ENCODE measurements at places on chromosomes 3 and 15.

GRCh38 chr15:68732451-68732850 is 88.2 kb downstream of the ANP32A start:
- no peak for DNase-seq

GRCh38 chr3:134057006-134057653 is 27.4 kb upstream of the SLCO2A1 start:
- no peak for DNase-seq

DNA sequence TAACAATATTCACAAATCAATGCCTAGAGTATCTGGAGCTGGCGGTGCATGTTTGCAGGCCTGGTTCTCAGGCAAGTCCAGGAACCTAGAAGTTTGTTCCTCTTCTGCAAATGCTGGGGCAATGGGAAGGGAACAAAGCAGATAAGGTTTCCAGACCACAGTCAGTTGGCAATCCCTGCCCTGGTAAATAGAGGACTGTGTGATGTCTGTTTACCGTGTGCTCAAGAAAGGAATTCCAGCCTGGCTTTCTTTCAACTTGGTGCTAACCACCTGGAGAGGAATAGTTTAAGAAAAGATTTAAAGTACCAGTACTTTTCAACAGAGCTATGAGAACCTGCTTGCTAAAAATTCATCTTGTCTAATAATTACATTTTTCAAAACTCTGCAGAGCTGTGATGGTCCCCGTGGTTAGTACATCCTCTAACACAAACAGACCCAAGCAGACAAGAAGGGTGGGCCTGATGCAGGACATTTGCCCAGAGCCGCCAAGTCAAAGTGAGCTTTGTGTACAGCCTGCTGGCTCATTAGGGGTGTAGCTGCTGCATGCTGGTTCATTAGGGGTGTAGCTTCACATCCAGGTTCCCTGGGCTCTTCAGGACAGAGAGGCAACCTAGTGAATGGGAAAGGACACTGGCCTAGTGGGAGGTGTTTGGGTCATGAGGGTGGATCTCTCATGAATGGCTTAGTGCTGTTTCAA is 220.5 kb downstream of the SQOR start:
- no peak for DNase-seq

DNA sequence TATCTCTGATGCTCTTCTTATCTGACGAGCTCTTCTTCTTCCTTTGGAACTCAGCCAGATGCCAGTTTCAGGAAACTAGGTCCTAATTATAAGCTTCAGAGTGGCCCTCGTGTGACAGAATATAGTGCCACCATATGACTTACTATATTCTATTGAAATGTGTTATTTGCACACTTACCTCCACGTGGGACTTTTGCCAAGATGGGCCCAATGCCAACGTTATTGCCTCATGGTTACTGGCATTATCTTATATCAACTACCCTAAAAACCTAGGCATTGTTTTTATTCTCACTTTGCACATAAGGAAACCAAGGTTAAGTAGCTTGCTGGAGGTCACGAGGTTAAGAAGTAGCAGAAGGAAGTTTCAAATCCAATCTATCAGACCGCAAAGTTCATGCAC is 71.3 kb upstream of the SLCO3A1 start:
- no peak for DNase-seq

DNA sequence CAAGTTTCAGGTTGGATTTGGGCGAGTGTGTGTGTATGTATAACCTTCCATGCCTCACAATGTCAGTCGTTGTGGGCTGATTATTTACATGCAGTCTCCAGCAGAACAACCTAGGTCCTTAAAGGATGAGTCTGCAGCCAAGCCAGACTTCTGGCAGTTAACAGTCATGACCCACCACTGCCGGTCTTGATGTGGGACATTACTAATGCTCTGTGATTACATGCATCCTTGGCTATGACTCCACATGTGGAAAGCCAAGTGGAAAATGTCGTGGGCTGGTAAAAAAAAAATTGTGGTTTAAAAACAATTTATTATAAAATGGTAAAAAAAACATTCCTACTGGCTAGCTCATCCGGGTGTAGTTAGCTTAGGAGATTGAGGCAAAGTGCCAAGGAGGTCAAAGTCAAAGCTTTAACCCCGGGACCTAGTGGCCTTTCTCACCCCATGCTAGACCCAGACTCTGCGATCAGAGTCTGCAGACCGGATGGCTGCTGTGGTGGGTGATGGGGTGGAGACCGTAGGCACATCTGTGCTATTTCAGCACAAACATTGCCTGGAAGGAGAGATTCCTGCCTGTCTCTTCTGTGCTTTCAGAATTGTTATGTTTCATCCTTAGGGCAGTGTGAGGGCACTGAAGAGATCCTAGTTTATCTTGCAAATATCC is 6.8 kb downstream of the RARRES1 start:
- no peak for DNase-seq

GRCh38 chr3:127985655-127986225 is 66.5 kb upstream of the SEC61A1 start:
- DNase-seq, result no peak

DNA sequence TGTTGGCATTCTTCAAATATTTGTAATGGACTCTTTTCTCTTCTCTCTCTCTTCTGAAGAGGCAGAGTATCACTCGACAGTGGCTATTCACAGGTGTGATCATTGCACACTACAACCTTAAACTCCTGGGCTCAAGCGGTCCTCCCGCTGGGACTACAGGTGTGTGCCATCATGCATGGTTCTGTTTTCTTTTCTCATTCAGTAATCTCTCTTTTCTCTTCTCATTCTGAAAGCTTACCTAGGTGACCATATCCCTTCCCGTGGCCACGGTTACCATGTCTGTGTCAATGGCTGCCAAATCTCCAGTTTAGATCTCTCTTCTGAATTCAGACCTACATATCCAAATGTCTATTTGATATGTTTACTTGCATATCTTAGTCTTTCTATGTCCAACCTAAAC is 96.3 kb downstream of the SOX2 start:
- no peak for DNase-seq

DNA sequence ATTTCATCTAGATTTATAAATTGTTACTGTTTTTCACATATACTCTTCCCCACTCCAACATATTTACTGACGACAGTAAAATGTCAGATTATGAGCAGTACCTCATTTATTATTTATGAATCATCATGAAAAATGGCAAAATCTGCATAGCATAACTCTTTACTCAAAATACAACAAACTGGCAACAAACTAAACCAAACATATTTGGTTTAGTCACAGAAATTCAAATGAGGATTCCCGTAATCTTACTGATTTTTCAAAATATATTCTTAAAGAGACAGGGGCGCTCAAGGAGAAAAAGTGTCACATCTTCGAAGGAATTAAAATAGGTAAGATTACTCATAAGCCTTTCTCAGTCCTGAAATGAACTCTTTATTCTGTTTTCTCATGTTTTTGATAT is 3.0 kb upstream of the GPR87 start:
- DNase-seq, result no peak

GRCh38 chr3:43053291-43053690 is 52.6 kb downstream of the POMGNT2 start:
- no peak for DNase-seq

GRCh38 chr15:23436421-23436820 is 10.6 kb downstream of the GOLGA6L2 start:
- DNase-seq, result no peak

- DNase-seq, result no peak
Observed at GRCh38 chr3:136937175-136937574, 20.6 kb upstream of the IL20RB start.

DNA sequence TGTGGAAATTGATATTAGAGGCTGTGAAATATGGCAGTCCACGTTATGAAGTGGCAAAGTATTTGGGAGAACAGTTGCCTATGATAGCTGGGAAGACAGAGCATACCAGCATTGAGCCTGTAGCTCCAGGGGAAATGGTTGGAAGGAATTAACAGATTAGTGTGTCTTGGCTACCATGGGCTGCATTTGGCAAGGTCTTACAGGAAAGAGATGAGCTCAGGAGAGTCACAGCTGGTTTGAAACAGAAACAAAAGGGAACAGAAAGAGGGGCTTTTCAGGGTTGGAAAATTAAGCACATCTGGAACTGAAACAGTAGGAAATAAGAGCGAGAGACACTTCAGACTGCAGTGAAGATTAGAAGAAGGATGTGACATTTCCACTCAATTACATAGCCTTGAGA is 141.7 kb downstream of the FBLN2 start:
- no peak for DNase-seq

- DNase-seq, result no peak
Observed at GRCh38 chr15:57784081-57784511, 77.6 kb downstream of the POLR2M start.

GRCh38 chr15:73386886-73387506 is 18.2 kb upstream of the HCN4 start:
- DNase-seq, result no peak

DNA sequence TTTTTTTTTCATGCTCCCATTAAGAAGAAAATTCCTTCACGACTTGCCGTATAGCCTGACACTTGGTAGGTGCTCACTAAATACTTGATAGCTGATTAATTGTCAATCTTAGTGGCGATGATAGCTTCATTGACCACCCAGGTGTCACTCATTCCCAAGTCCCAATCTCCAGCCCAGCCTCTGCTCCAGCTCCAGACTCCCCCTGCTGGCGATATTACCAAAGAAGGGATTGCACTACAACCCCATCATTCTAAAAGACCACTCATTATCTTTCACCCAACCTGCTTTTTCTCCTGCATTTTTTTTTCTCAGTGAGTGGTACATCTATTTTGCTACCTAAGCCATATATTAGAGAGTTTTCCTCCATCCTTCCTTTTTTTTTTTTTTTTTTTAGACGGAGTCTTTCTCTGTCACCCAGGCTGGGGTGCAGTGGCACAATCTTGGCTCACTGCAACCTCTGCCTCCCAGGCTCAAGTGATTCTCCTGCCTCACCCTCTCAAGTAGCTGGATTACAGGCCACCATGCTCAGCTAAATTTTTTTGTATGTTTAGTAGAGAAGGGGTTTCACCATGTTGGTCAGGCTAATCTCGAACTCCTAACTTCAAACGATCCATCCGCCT is 19.5 kb upstream of the COMMD2 start:
- peak; percentile 60 for DNase-seq

DNA sequence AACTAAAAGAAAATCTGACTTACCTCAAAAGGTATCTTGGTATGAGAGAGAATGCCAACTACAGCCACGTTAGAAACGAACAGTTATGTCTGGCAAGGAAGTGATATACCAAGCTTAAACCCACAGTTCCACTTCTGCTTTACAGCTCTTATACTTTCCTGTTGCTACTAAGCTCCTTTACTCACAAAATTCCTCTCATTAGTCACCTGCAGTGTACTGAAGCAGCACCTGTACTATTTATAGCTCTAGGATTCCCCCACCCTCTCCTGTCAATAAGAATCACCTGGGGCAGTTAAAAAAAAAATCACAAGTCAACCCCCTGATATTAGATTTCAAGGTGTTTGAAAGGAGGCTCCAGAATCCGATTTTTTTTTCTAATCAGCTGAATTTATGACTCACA is 2.9 kb upstream of the TMEM266 start:
- DNase-seq, result no peak

- DNase-seq, result no peak
Observed at GRCh38 chr15:75606711-75607699, 18.5 kb downstream of the SNUPN start.

GRCh38 chr3:98770261-98771039 is 7.3 kb downstream of the ST3GAL6 start:
- peak; percentile 21 for DNase-seq

GRCh38 chr3:29557186-29557585 is 276.3 kb downstream of the RBMS3 start:
- DNase-seq, result no peak

- DNase-seq, result no peak
Observed at GRCh38 chr3:115341208-115341607, 194.1 kb upstream of the ZBTB20 start.

- DNase-seq, result no peak
Observed at GRCh38 chr3:106673926-106674569, 703.2 kb upstream of the CCDC54 start.

GRCh38 chr3:112115161-112115739 is 17.8 kb downstream of the GCSAM start:
- DNase-seq, result no peak
